Naive thymus-derived CD8-positive, alpha-beta T cell (primary cell): ENCODE measurements at places on chromosomes 1 and 21. TPM values are rescaled to one million over a fixed set of nuclear protein-coding genes. Genes with fewer than 3 reads are reported as not detected.

- peak; percentile 45 for DNase-seq
- H3K4me3 ChIP-seq, result peak overlapping the region; percentile 91
- H3K4me1 ChIP-seq, result peaks cover 46% of the 10 kb centered on the region
- peaks cover 22% of the 10 kb centered on the region for H3K36me3 ChIP-seq
- no peaks in the 10 kb centered on the region for H3K27me3 ChIP-seq
- peak overlapping the region; percentile 93 for H3K27ac ChIP-seq
Observed at GRCh38 chr21:43866659-43867331, 1.8 kb downstream of the AGPAT3 start.

DNA sequence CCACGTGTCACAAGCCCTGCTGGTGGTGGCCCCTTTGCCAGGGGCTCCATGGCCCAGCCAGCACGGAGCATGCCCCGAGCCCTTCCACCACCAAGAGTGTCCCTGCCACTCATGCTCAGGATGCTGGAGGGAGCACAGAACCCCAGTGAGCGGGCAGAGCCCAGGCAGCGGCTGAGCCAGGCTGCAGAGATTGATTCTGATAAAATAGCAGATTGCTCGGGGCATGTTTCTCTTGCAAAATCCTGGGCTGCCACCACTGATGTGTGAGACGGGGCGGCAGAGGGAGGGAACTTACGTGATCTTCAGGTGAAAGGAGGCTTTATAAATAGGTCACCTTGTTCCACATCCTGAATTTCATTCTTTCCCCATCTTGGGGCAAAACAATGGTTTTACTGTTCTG lies 53.2 kb downstream of the SPSB1 start:
- H3K27ac ChIP-seq, result no peak overlapping the region
- no peak overlapping the region for H3K4me3 ChIP-seq
- no peaks in the 10 kb centered on the region for H3K36me3 ChIP-seq
- DNase-seq, result no peak
- H3K27me3 ChIP-seq, result no peaks in the 10 kb centered on the region

DNA sequence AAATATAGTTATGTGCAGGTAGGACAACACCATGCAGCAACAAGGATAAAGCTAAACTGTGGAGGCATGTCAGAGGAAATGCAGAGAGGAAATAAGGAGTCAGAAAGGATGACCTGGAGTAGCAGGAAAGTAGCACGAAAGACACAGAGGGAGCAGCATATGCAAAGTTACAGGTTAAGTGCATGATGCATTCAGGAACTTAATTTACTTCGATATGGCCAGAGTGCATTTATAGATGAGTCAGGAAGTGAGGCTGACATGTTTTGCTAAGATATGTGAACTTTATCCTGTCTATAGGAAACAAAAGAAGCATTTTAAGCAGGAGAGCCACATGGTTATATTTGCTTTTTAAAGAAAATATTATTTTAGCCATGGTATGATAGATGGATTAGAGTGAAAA lies 15.4 kb upstream of the MUTYH start:
- H3K27ac ChIP-seq, result no peak overlapping the region
- DNase-seq, result no peak
- no peaks in the 10 kb centered on the region for H3K27me3 ChIP-seq
- H3K36me3 ChIP-seq, result no peaks in the 10 kb centered on the region
- H3K4me1 ChIP-seq, result peaks cover 6% of the 10 kb centered on the region

DNA sequence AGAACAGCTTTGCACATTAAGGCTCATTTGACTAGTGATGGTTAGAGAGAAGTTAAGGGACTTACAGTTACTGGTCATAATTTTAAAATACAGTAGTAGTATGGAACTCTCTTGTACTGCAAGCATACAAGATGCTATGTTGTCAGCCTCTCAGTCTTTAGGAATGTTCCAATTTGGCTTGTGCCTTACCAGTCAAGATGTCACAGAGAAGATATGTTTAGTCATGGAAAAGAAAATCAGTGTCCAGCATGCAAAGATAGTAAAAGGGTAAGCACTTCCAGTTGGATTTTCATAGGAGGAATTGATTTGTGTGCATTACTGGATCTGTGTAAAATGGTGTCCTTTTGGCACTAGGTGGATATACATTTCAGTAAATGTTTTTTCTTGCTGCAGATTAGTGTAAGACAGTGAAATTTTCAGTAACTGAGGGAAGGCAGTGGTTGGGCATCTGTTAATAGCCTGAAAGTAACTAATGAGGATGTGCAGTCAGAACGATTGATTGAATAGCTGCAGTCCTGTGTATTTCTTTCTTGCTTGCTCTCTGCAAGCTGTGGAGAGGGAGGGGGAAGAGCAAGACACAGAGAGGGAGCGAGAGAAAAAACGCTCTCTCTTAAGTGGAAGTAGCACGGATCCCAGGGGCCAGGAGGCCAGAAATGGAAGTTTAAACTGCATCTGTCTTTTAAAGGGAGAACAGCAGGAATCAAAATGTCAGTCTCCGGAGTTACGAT lies 108.2 kb downstream of the CLEC20A start:
- no peak overlapping the region for H3K27ac ChIP-seq
- DNase-seq, result no peak
- peaks cover 9% of the 10 kb centered on the region for H3K27me3 ChIP-seq
- no peaks in the 10 kb centered on the region for H3K4me1 ChIP-seq
- H3K4me3 ChIP-seq, result no peak overlapping the region
- no peaks in the 10 kb centered on the region for H3K36me3 ChIP-seq

KCNA2 gene
- not detected for polyA plus RNA-seq

DCST2 gene
- not detected for polyA plus RNA-seq

GRCh38 chr1:168720839-168721238 lies 8.2 kb downstream of the DPT start:
- no peak overlapping the region for H3K4me3 ChIP-seq
- no peak overlapping the region for H3K27ac ChIP-seq
- H3K27me3 ChIP-seq, result no peaks in the 10 kb centered on the region
- DNase-seq, result no peak
- no peaks in the 10 kb centered on the region for H3K36me3 ChIP-seq
- H3K4me1 ChIP-seq, result no peaks in the 10 kb centered on the region

GRCh38 chr21:18417141-18417790 lies 13.7 kb upstream of the TMPRSS15 start:
- H3K4me1 ChIP-seq, result no peaks in the 10 kb centered on the region
- no peak for DNase-seq
- H3K27ac ChIP-seq, result no peak overlapping the region
- no peaks in the 10 kb centered on the region for H3K27me3 ChIP-seq
- H3K4me3 ChIP-seq, result no peak overlapping the region

- peaks cover 8% of the 10 kb centered on the region for H3K36me3 ChIP-seq
- no peak for DNase-seq
- no peak overlapping the region for H3K4me3 ChIP-seq
- no peak overlapping the region for H3K27ac ChIP-seq
- no peaks in the 10 kb centered on the region for H3K27me3 ChIP-seq
Observed at GRCh38 chr1:246146804-246147523, 360.1 kb downstream of the SMYD3 start.

DNA sequence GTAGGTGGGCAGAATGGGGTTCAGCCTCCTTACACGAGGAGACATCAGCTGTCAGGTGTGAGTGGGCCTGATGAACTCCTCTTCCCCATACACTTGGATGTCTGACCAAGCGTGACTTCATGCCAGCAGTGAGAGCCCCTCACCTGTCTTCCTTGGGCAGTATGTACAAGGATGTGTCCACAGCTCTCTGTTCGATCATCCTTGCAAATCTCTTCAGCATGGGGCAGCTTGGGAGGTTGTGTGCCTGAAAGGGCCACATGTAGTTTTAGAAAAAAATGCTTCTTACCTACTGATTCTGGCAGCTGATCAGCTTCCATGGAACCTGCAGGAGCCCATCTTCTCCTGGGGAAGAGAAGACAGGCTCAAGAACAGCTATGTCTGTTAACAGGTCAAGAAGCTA lies 18.0 kb downstream of the ACP6 start:
- peaks cover 71% of the 10 kb centered on the region for H3K36me3 ChIP-seq
- no peak for DNase-seq
- H3K27me3 ChIP-seq, result no peaks in the 10 kb centered on the region
- H3K4me3 ChIP-seq, result no peak overlapping the region
- no peak overlapping the region for H3K27ac ChIP-seq
- peaks cover 22% of the 10 kb centered on the region for H3K4me1 ChIP-seq

DNA sequence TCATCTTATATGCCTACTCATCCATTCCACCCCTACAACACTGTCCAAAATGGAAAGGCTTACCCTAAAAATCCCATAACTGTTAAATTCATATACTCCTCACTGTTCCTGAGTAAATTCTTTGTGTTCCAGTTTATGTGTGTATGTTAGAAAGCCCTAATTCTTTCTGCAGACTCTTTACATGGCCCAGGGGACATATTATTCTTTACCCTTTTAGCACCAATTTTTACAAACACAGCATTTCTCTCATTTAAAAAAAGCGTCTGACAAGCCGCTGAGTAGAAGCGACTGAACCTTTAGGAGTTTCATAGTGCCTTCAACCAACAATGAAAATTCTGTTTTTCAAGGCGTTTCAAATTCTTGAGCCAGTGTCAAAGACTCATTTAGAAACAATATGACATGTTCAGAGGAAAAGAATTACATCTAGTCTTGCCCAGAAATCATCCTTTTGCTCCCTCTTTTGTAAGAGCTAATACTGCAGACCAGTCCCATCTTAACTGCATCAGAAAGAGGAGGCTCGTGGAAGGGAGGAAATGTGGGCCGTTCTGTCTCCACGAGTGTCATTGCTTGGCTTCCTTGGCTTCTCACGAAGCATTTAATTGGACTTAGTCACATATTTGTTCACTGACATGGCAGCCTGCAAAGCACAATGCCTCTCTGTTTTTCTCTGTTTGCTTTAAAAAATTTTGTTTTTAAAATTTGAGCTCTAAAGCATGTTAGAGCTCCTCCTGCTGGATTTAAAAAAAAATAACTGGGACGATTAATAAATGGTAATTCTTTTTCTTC lies 21.3 kb upstream of the C1orf105 start:
- H3K4me3 ChIP-seq, result peak overlapping the region; percentile 55
- no peaks in the 10 kb centered on the region for H3K27me3 ChIP-seq
- H3K4me1 ChIP-seq, result peaks cover 47% of the 10 kb centered on the region

- H3K36me3 ChIP-seq, result no peaks in the 10 kb centered on the region
- H3K27ac ChIP-seq, result no peak overlapping the region
- no peaks in the 10 kb centered on the region for H3K27me3 ChIP-seq
- H3K4me3 ChIP-seq, result no peak overlapping the region
- H3K4me1 ChIP-seq, result no peaks in the 10 kb centered on the region
Observed at GRCh38 chr1:99723251-99723650, 43.2 kb downstream of the FRRS1 start.

DNA sequence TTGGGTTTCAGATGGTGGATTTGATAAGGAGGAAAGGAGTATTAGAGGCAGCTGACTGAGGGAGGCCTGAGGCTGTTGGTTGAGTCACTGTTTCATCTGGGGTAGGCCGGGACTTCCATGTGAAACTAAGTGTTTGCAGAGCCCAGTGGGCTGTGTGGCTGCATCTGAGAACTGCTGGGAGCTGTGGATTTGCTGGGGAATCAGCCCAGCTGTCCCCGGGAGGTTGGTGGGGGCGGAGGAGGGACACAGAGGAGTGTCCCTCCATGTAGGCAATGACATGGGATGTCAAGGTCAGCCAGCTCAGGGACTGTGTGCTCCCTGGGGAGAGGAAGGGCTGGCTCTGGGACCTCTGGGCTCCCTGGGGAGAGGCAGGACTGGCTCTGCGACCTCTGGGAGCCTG lies 36.4 kb downstream of the SLC2A7 start:
- no peaks in the 10 kb centered on the region for H3K36me3 ChIP-seq
- peaks cover 28% of the 10 kb centered on the region for H3K4me1 ChIP-seq
- H3K27ac ChIP-seq, result no peak overlapping the region
- no peak for DNase-seq
- H3K4me3 ChIP-seq, result no peak overlapping the region

- H3K27ac ChIP-seq, result no peak overlapping the region
- DNase-seq, result no peak
- H3K36me3 ChIP-seq, result no peaks in the 10 kb centered on the region
Observed at GRCh38 chr1:240888039-240888786, 276.3 kb upstream of the GREM2 start.

- DNase-seq, result no peak
- peaks cover 8% of the 10 kb centered on the region for H3K4me1 ChIP-seq
- H3K4me3 ChIP-seq, result peak overlapping the region; percentile 69
- H3K27me3 ChIP-seq, result peaks cover 45% of the 10 kb centered on the region
- H3K36me3 ChIP-seq, result peaks cover 10% of the 10 kb centered on the region
Observed at GRCh38 chr1:32900371-32900955, 726 bp downstream of the TMEM54 start.

DNA sequence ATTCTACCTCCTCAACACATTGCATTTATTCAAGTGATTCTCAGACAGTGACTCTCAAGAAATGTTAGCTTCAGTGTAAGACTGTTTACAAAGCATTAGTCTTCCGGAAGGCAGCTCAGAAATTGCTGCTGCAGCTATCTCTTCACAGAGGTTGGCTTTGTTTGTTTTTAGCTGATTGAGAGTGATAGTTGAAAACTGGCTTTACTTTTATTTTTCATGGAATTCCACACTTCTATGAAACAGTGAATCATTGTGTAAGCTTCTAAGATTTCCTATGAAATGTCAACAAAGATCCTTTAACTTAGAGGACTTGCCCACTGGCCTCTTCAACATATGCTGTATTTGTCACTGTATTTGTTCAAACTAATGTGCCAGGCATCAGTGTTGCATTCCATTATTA lies 121.3 kb downstream of the TNNI3K start:
- no peak overlapping the region for H3K27ac ChIP-seq
- H3K4me1 ChIP-seq, result no peaks in the 10 kb centered on the region
- H3K36me3 ChIP-seq, result peaks cover 6% of the 10 kb centered on the region
- no peak for DNase-seq
- H3K27me3 ChIP-seq, result no peaks in the 10 kb centered on the region

DYRK1A gene
- polyA plus RNA-seq, result 2.2 TPM

GRCh38 chr1:60947367-60947766 lies 135.0 kb upstream of the NFIA start:
- H3K4me3 ChIP-seq, result no peak overlapping the region
- no peak for DNase-seq
- H3K27ac ChIP-seq, result no peak overlapping the region
- H3K36me3 ChIP-seq, result no peaks in the 10 kb centered on the region
- peaks cover 9% of the 10 kb centered on the region for H3K4me1 ChIP-seq
- H3K27me3 ChIP-seq, result peaks cover 18% of the 10 kb centered on the region

AIM2 gene
- not detected for polyA plus RNA-seq

DNA sequence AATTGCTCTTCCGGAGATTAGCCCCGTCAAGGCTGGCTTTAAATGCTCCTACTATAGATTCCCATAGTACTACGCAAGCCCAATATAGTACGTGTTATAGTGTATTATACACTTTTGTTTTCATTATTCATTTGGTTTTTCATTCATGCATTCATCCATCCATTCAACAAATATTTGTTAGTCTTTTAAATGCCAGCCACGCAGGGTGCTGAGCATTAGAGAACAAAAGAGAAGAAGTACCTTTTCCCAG lies 513 bp upstream of the RAB3GAP2 start:
- DNase-seq, result no peak
- H3K36me3 ChIP-seq, result peaks cover 13% of the 10 kb centered on the region
- no peak overlapping the region for H3K27ac ChIP-seq
- H3K27me3 ChIP-seq, result peaks cover 15% of the 10 kb centered on the region

SLC35F3 gene
- polyA plus RNA-seq, result 0.16 TPM

DNA sequence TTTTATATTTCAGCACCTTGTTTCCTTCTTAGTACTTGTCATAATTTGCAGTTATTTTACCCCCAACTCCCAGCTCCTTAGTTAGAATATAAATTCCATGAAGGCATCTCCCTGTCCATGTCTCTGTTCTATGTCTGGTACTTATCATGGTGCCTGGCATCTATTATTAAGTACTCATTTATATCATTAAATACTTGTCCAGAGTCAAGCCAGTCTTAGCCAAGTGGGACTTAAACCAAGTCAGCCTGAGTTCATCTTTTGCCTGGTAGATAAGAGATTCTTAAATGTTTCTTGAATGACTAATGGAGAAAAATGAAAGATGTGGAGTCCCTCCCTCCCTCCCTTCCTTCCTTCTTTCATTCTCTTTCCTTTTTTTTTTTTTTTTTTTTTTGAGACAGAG lies 9.4 kb downstream of the SLC25A44 start:
- no peak for DNase-seq
- H3K4me1 ChIP-seq, result peaks cover 23% of the 10 kb centered on the region
- H3K27me3 ChIP-seq, result no peaks in the 10 kb centered on the region
